ENCODE measurements at places on chromosomes 3 and 15. TPM values are rescaled to one million over a fixed set of nuclear protein-coding genes. Genes with fewer than 3 reads are reported as not detected.

DNA sequence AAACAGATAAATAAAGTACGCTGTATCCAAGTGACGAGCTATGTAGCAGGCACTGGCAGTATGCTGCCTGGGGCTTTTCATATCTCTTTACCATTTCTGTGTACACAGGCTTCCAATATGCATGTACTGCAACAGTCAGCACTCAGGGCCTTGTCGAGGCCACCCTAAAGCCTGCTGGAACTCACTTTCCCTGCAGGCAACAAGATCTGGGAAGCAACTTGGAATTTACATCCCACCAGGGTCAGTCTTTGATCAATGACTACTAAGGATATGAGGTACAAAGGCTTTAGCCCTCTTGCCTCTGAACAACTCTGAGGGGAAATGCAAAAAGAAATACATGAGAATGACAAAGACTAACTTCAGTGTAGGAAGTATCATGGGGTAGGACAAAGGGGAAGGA lies 101.8 kb upstream of the ARL6 start:
- H3K36me3 ChIP-seq = no peaks in the 10 kb centered on the region
- DNase-seq = no peak
- H3K4me3 ChIP-seq = no peak overlapping the region
- no peaks in the 10 kb centered on the region for H3K4me1 ChIP-seq
- H3K27ac ChIP-seq = no peak overlapping the region

DNA sequence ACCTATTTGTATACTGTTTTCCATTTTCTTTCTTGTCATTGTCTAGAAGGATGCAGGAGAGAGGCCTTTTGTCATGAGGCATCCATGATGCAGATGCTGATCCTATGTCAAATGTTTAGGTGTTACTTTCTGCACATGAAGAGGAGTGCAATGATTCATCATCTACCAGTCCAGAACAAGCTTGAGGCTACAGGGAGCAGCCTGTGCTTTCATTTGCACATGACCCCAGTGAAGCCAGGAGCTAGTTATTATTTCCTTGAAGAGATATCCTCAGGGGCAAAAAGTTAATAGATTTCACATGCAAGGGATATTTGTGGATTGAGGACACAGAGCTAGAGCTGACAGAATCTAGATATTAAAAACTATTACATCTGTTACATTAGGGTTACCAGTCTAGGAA lies 204.4 kb upstream of the TGFBR2 start:
- H3K4me1 ChIP-seq = peaks cover 8% of the 10 kb centered on the region
- no peak overlapping the region for H3K27ac ChIP-seq
- no peak for DNase-seq
- H3K4me3 ChIP-seq = no peak overlapping the region
- H3K27me3 ChIP-seq = no peaks in the 10 kb centered on the region
- H3K36me3 ChIP-seq = no peaks in the 10 kb centered on the region

The SPRED1 gene
- 16.1 TPM for total RNA-seq

The LRRC34 gene
- total RNA-seq = not detected

Measured in Calu3 (cell line).